Esophagus muscularis mucosa (tissue), 4 donors: ENCODE measurements at places on chromosomes 11 and 22.
A peak's percentile ranks its signal among the peaks of the same experiment; 100 is the strongest.

DNA sequence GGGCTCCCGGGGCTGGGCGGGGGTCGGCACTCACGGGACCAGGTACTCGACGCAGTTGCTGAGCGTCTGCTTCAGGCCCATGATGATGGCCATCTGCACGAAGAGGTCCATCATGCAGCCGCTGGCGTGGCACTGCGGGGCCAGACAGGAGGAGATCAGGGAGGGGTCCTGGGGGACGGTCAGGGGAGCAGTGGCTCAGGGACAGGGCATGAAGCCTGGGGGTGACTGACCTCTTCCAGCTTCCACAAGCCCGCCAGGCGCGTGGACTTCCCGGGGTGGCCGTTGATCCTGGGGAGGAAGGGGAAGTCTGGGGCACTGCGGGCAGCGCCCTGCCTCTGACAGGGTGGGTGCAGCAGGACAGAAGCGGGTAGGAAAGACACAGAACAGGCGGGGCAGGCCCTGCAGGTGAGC, 6.1 kb upstream of the SIGIRR start:
- peaks cover 23% of the 10 kb centered on the region for H3K4me1 ChIP-seq
- peaks cover 31% of the 10 kb centered on the region for H3K27me3 ChIP-seq
- H3K4me3 ChIP-seq = no peak overlapping the region

DNA sequence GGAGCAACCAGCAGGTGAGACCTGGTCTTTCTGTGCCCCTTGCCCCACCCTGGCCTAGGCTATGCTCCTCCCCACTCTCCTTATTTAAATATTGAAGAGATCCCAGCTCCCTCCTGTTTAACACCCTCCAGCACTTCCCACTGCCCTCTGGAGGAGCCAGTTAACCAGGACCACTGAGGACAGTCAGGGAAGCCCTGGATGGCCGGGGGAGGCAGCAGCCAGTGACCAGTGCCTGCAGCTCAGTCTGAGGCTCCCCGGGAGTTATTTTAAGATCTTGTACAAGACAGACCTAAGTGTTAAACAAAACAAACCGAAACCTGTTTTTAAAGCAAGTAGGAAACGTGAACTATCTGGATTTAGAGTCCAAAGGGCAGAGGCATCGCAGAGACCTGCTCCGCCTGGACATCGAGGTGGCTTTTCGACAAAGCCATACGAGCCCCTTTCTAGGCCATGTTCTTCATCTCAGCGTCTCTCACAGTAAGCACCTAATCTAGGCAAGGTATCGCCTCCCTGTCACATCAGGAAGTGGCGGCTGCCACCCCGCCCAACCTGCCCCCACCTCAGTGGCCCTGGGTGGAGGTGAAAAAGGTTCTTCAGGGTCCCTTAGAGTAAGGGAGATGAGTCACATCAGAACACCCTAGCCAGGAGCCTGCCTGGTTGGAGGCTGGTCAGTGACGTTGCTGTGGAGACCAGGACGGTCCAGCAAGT, 35.2 kb downstream of the TRMU start:
- H3K27me3 ChIP-seq = peaks cover 20% of the 10 kb centered on the region
- H3K4me1 ChIP-seq = peaks cover 4% of the 10 kb centered on the region
- no peaks in the 10 kb centered on the region for H3K36me3 ChIP-seq
- no peak for DNase-seq

- H3K4me1 ChIP-seq = peaks cover 15% of the 10 kb centered on the region
- H3K27ac ChIP-seq = peak overlapping the region; percentile 87
- H3K4me3 ChIP-seq = peak overlapping the region; percentile 57
Measured at GRCh38 chr22:41682033-41682807, 6.4 kb downstream of the SNU13 start.

GRCh38 chr11:115298300-115299012, 205.8 kb downstream of the CADM1 start:
- no peak overlapping the region for H3K27ac ChIP-seq
- DNase-seq = no peak
- no peak overlapping the region for H3K4me3 ChIP-seq
- no peaks in the 10 kb centered on the region for H3K27me3 ChIP-seq
- no peaks in the 10 kb centered on the region for H3K36me3 ChIP-seq

DNA sequence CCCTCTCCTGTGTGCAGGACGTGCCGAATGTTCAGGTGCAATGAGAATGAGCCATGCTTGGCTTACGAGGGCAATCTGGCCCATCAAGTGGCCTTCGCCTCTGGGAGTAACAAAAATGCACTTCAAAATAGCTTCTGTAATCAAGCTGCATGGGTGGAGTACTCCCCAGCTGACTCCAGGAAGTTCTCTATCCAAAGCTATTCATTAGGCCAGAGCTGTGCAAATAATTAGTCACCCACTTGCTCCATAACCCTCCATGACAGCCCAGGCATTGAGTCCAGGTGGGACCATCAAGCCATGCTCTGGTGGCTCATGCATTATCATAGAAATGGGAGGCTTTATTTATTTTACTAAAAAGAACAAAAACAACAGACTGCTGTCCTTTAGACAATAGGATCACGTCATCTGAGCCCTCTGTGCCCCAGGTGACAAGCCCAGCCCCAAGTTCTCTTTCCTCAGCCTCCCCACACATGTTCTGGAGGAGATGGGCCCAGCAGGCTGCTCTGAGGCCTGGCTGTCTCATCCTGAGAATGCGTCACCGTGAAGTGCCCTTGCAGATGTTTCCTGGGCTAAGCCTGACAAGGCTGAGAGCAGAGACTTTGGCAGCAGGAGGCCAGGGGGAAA, 244.7 kb downstream of the ETS1 start:
- H3K27me3 ChIP-seq = no peaks in the 10 kb centered on the region
- H3K4me1 ChIP-seq = peaks cover 12% of the 10 kb centered on the region
- no peak for DNase-seq

DNA sequence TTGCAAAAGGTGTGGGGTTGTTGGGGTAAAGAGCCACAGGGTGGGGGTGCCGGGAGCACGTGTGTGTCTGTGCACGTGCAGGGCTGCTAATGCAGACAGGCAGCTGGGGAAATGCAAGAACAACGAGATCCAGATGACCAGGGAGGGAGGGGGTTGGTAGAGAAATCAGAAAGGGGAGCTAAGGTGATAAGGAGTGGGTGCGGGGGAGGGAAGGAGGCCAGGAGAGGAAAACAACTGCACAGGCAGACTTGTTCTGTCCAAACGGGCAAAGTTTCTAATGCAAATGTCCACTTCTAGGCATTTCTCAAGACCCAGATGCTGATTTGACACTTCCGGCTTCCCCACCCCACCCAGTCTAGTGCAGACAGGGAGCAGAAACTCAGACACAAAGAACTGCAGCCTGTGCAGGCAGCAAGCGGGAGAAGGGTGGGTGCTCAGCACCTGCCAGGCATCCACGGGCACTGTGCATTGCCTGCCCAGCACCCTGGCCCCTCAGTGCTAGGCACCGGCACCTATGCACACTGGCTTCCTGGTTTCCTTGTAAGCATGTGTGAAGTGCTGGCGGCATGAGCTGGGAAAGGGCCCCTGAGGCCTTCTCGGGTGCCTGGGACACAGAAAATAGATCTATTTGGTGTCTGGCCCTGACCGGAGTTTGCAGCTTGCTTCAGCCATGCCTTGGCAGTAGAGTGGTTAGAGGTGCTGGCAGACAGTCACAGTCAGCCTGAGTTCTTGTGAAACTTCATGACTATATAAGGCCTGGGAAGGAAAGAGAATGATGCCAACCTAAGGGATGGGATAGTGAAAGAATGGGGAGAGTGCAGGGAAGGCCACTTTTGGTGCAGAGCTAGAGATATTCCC, 220.1 kb upstream of the SORL1-AS1 start:
- no peaks in the 10 kb centered on the region for H3K36me3 ChIP-seq
- no peak overlapping the region for H3K4me3 ChIP-seq
- no peaks in the 10 kb centered on the region for H3K27me3 ChIP-seq
- DNase-seq = peak; percentile 92

- no peak overlapping the region for H3K27ac ChIP-seq
- no peaks in the 10 kb centered on the region for H3K4me1 ChIP-seq
- no peak overlapping the region for H3K4me3 ChIP-seq
Measured at GRCh38 chr11:122749005-122749687, 89.2 kb upstream of the CRTAM start.

DNA sequence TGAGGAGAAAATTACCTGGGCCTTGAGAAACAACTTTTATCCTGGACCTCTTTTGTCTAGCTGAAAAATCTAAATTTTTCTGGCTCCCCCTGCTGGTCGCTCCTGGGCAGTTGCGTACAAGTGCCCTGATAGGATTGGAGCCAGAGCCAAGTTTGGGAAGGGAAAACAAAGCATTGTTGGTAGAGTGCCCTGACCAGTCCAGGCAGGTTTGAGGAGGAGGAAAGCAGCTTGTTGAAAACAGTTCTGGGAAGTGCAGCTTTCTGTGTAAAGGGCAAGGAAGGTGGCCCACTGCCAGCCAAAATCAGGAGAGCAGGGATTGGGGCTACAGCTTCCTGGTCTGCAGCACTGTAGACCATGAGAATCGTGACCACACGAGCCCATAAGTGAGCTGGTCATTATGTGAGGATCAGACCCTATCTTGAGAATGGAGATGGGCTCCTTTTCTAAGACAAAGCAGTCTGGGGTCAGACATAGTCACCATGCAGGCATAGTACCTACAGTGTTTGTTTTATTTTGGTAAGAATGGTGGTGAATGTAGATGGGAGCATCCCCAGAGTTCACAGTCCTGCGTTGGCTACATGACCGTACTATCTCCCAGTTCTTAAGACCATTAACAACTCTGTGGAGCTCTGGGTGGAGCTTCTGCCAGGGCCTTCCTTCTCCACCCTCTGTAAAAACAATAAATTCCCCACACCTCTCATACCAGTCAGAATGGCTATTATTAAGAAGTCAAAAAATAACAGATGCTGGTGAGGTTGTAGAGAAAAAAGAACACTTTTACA, 21.3 kb upstream of the PIK3IP1 start:
- peaks cover 11% of the 10 kb centered on the region for H3K4me1 ChIP-seq
- DNase-seq = peak; percentile 94
- peak overlapping the region; percentile 19 for H3K27ac ChIP-seq
- no peaks in the 10 kb centered on the region for H3K27me3 ChIP-seq
- no peaks in the 10 kb centered on the region for H3K36me3 ChIP-seq

DNA sequence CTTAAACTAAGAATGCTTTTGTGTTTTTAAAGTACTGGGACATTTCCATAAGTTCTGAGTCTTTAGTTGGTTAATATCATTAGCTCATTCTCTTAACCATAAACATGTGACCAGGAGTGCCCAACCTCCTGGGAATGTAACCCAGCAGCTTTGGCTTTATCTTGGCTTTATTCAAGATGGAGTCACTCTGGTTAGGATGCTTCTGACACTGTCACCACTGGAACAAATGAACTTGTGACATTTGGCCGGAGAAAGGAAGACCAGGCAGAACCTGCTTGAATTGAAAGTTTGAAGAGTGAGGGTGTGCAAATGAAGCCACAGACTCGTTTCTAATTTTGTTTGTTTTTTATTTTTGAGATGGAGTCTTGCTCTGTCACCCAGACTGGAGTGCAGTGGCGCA, 54.6 kb downstream of the OSBP2 start:
- H3K27me3 ChIP-seq = no peaks in the 10 kb centered on the region
- no peak for DNase-seq
- H3K4me3 ChIP-seq = no peak overlapping the region
- H3K36me3 ChIP-seq = no peaks in the 10 kb centered on the region

- no peaks in the 10 kb centered on the region for H3K36me3 ChIP-seq
- peak; percentile 64 for DNase-seq
- H3K4me1 ChIP-seq = no peaks in the 10 kb centered on the region
- H3K27me3 ChIP-seq = no peaks in the 10 kb centered on the region
- no peak overlapping the region for H3K4me3 ChIP-seq
Measured at GRCh38 chr22:33350961-33351360, 292.8 kb upstream of the SYN3 start.

GRCh38 chr11:13760115-13760514, 91.6 kb downstream of the FAR1 start:
- no peaks in the 10 kb centered on the region for H3K27me3 ChIP-seq
- no peaks in the 10 kb centered on the region for H3K36me3 ChIP-seq
- H3K4me1 ChIP-seq = no peaks in the 10 kb centered on the region
- DNase-seq = no peak
- H3K27ac ChIP-seq = no peak overlapping the region

GRCh38 chr22:37300551-37301017, 18.3 kb downstream of the CYTH4 start:
- no peaks in the 10 kb centered on the region for H3K36me3 ChIP-seq
- H3K27ac ChIP-seq = no peak overlapping the region
- H3K4me1 ChIP-seq = no peaks in the 10 kb centered on the region
- peaks cover 36% of the 10 kb centered on the region for H3K27me3 ChIP-seq
- no peak overlapping the region for H3K4me3 ChIP-seq
